ENCODE measurements at places on chromosomes 5 and 9.

- peak; percentile 33 for DNase-seq
Observed at GRCh38 chr5:79513704-79514390, at the start of gene HOMER1. TSS of gene HOMER1 (minus strand) at chr5:79514134. CDS start at chr5:79512774, 1,360 bp downstream.

DNA sequence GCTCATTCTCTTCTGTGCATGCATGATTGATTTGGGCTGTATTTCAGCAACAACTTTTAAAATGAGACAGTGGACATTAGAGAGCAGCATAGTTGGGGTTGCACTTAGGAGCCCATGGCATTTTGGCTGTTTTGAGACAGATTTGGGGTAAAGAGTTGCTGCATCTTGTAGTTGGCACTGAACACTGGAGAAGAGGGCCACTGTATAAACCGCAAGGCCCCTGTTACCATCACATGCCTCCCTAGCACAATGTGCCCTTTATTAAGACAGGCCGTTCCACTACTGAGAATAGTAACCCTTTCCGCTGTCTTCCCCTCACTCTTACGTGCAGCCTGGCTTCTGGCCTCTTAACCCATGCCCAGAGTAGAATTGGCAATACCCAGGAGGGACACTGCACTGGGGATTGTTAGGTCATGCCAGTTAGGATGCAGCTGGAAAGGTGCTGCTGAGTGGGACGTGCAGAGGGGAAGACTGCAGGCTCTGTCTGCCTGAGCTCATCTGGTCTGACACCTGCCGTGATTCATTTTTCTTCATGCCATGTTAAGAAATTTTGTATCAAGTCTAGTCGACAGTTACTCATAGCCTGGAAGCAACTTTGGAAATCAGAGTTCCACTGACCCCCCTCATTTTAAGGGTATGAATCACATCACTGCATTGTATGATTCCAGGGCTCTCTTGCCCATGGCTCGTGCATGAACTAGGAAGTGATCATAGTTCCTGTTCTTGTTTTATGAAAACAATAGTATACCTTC lies 146.9 kb upstream of the DMRT1 start:
- no peak for DNase-seq

GRCh38 chr9:3214741-3215140 lies 311.1 kb downstream of the RFX3 start:
- DNase-seq = no peak

DNA sequence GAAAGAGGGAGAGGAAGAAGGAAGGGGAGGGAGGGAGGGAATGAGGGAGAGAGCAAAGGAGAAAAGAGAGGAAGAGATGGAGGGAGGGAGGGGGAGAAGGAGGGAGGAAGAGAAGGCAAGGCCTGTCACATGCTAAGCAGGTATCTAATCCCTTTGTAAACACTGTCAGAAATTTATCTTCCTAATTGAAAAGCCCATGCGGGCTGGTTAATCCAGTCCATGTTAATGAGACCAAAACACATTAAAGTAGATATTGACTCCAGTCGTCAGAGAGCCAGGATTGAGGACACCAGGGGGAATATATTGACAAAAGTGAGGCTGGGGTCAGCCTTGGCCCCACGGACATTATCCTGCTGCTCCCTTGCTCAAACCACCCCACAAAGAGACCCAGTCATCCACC lies 37.4 kb upstream of the ALDH1B1 start:
- DNase-seq = no peak

- DNase-seq = no peak
Observed at GRCh38 chr5:42825422-42826148, 13.9 kb upstream of the SELENOP start.

GRCh38 chr9:89036383-89036782 lies 45.1 kb downstream of the S1PR3 start:
- no peak for DNase-seq

DNA sequence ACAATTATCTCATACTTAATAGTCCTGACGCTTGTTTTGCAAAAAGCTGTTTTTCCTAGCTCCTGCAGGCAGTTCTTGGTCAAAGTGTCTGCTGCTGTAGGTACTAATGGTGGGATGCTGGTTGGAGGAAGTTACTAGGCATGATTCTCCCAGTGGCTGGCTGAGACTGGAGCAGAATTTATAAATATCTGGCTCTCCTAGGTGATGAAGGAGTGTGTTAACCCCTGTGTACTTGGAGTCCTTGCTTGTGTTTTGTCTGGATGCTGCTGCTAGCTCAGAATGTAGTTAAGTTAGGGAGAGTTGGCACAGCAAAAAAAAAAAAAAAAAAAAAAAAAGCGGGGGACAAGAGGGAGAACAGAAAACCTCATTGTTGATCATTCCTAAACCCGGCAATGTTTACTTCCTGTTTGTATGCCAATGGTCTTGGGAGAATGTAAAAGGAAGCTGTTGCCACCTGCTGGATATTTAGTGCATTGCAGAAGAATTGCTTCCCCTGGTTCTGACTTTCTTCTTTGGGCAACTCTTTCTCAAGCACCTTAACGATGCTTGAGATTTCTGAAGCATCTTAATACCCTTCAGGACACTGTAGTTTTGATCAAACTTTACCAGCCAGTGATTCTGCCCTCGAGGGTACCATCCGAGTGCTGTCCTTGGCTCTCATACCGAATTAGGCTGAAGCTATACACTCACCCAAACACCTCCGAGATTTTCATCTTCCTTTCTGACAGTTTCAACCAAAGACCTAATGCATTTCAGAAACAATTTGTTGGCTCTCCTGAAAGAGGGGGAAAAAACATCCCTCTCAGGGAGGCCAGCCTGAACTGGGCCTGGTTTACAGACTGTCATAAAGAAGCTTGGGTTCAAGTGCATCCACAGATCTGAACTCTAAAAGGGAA lies 71.7 kb upstream of the WWC1 start:
- peak; percentile 83 for DNase-seq

GRCh38 chr5:77353251-77353650 lies 138.9 kb downstream of the WDR41 start:
- no peak for DNase-seq

GRCh38 chr9:85964526-85964925 lies 23.6 kb downstream of the NAA35 start:
- no peak for DNase-seq

DNA sequence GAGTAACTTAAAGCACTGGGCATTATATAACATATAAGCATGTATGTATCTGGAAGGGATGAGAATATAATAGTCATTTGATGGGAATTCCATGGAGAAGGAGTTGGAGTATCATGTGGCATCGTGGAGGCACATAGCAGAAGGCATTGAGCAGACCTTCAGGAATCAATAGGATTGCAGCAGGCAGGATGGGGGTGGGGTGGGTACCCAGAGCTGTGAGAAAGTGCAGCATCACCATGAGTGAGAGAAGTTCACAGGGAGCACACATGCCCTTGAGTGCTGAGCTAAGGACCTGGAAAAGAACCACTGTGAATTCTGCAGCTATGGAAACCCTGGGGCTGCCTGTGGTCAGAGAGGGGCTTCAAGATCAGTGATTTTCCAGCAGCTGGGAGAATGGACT lies 57.3 kb downstream of the MED10 start:
- no peak for DNase-seq

- no peak for DNase-seq
Observed at GRCh38 chr9:70297141-70297540, 38.4 kb downstream of the SMC5 start.

GRCh38 chr9:100267211-100267610 lies 85.5 kb downstream of the TEX10 start:
- no peak for DNase-seq

- no peak for DNase-seq
Observed at GRCh38 chr5:67400752-67401151, 204.2 kb upstream of the CD180 start.

GRCh38 chr9:114433086-114433485 lies 45.3 kb upstream of the AKNA start:
- DNase-seq = no peak

- DNase-seq = no peak
Observed at GRCh38 chr9:107480386-107480789, 9.2 kb downstream of the KLF4 start.

- no peak for DNase-seq
Observed at GRCh38 chr5:141382469-141383294, at the start of gene PCDHGA7. TSS of gene PCDHGA7 (plus strand) at chr5:141382742. CDS start at chr5:141382900, 158 bp downstream.

GRCh38 chr5:38529955-38530646 lies 26.3 kb downstream of the LIFR start:
- DNase-seq = no peak

DNA sequence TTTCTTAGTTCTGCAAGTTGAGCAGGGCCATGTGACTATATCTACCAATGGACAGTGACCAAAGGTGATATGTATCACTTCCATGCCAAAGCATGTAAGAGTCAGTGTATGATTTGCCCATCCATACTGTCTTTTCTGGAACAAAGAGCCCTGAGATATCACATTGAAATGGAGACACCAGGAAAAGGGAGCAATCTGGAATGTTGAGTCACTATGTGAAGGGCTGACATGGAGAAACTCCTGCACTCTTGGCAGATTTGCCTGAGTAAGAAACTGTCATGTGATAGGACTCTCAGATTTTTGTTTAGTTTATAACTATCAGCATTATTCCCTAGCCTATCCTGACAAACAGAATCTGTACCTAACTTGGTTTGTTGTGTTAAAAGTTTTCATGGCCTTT lies 29.8 kb upstream of the TMEM161B start:
- no peak for DNase-seq

- DNase-seq = no peak
Observed at GRCh38 chr9:27426511-27427271, 97.4 kb upstream of the IFNK start.

GRCh38 chr5:140965905-140966292 lies 377 bp upstream of the PCDHAC2 start:
- no peak for DNase-seq

- no peak for DNase-seq
Observed at GRCh38 chr5:38404667-38405276, 146.4 kb downstream of the EGFLAM start.

GRCh38 chr9:69516353-69517322 lies 155.5 kb downstream of the APBA1 start:
- no peak for DNase-seq

- DNase-seq = no peak
Observed at GRCh38 chr9:38286357-38286756, 106.1 kb upstream of the ALDH1B1 start.

- DNase-seq = no peak
Observed at GRCh38 chr5:146675636-146676035, 159.6 kb upstream of the GPR151 start.

- no peak for DNase-seq
Observed at GRCh38 chr5:87114631-87115030, 153.1 kb upstream of the RASA1 start.

GRCh38 chr9:93679536-93680442 lies 103.4 kb downstream of the PHF2 start:
- DNase-seq = no peak

DNA sequence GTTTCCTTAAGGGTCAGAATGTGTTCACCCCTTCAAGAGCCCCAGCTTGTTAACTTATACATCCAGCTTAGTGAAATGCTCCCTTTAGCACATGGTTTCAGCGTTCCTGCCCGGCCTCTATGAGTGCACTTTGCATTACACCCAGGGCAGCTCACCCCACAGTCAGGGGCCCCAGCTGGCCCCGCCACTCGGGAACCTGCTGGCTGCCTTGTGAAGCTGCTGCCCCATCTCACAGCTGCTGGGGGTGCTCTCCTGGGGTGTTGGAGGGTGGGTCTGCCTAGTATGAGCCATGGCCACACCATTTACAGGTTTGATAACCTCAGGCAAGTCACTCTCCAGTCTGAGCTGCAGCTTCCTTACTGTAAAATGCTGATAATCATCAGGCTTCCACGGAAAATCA lies 32.2 kb downstream of the HRH2 start:
- no peak for DNase-seq

DNA sequence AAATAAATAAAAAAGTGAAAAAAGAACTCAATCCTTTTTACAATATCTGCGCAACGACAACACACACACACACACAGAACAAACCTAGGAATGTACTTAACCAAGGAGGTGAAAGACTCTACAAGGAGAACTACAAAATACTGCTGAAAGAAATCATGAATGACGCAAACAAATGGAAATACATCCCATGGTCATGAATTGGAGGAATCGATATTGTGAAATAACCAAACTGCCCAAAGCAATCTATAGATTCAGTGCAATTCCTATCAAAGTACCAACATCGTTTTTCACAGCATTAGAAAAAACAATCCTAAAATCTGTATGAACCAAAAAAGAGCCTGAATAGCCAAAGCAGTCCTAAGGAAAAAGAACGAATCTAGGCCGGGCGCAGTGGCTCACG lies 29.9 kb upstream of the NRARP start:
- no peak for DNase-seq

- no peak for DNase-seq
Observed at GRCh38 chr9:77726289-77726688, 78.2 kb upstream of the GNA14 start.

DNA sequence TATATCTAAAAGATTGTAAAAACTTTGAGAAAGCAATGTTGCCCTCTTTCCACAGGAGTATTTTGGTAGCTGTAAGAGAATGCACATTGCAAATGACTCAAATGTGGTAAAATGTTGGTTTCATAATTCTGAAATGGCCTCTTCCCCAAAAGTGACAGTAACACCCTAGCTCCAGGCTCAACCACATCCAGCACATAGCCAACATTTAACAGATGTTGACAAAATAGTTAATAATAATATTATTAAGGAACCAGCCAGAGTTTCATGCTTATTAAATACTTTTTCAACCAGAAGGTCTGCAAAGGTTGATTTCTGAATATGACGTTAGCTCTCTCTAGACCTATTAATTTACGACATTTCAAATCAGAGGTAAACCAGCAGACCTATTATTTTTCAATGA lies 1.3 kb downstream of the ANXA1 start:
- no peak for DNase-seq

- DNase-seq = no peak
Observed at GRCh38 chr5:55904152-55904551, 53.0 kb downstream of the IL31RA start.

DNA sequence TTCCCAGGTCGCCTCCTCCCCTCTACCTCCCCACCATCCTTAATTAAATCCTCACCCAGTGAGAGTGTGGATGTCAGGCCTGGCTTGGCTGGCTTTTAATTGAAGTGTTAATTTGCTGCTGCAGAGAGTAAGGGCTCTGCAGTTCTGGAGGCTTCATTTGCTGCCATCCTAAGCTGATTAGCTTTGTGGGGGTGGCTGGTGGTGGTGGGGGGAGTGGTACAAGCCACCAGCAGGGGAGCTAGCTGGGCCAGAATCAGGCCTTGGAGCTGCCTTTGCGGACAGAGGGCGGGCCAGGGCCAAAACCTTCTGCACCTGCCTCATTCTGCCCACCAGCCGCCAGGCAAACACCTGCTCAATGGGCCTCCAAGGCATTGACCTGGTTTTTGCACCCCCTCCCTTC lies 26.8 kb upstream of the TIFAB start:
- no peak for DNase-seq

GRCh38 chr9:132834343-132834742 lies 43.7 kb downstream of the AK8 start:
- DNase-seq = no peak

DNA sequence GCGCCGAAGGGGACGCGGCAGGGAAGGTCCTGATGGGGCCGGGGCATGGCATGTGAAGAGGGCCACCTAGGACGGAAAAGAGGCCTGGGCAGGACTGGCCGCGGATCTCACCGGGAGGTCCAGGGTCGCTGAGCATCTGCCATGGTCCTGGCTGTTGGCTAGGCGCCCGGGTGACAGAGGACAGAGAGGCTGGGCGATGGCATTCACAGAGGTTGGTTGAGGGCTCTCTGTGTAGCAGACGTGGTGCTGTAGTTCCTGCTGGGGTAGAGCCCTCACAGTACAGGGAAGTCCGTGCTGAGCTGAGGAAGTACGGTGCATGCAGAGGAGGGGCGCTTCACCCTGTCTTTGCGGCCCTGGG lies 427 bp downstream of the PCYOX1L start:
- DNase-seq = no peak

GRCh38 chr5:69024241-69024651 lies 69.6 kb upstream of the SLC30A5 start:
- peak; percentile 31 for DNase-seq

GRCh38 chr5:127518319-127518621 lies 830 bp downstream of the PRRC1 start:
- DNase-seq = peak; percentile 6

Measured in NCI-H1694 (cell line).